Type B pancreatic cell (in vitro differentiated cells): ENCODE measurements at places on chromosomes 12 and 14.

- no peak overlapping the region for H3K4me3 ChIP-seq
- no peaks in the 10 kb centered on the region for H3K36me3 ChIP-seq
- no peaks in the 10 kb centered on the region for H3K4me1 ChIP-seq
These were observed 173.6 kb downstream of the ADAMTS20 start for GRCh38 chr12:43378448-43378847.

GRCh38 chr12:20109676-20110075, 258.7 kb upstream of the PDE3A start:
- H3K36me3 ChIP-seq = no peaks in the 10 kb centered on the region
- no peak overlapping the region for H3K4me3 ChIP-seq
- no peaks in the 10 kb centered on the region for H3K4me1 ChIP-seq
- no peak overlapping the region for H3K27ac ChIP-seq

GRCh38 chr12:54658306-54659264, 10.4 kb upstream of the DCD start:
- H3K27ac ChIP-seq = no peak overlapping the region
- peaks cover 9% of the 10 kb centered on the region for H3K4me1 ChIP-seq
- H3K27me3 ChIP-seq = peaks cover 38% of the 10 kb centered on the region
- H3K4me3 ChIP-seq = no peak overlapping the region
- no peaks in the 10 kb centered on the region for H3K36me3 ChIP-seq

DNA sequence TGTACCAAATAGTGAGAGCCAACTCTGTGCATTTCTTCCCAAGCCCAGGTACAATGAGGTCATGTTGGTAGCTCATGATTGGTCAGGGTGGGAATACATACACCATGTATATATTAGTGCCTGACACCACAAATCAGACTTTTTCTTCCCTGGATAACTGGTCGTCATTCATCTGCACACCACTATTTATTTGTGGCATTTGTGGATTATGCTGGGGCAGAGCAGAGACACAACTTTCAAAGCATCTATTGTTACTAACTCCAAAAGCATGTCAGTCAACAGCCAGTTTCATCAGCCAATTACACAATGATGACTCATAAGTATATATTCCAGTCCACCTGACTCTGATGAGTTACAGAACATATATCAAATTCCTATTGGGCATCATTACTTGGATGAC, 181.7 kb downstream of the ADAMTS20 start:
- H3K4me1 ChIP-seq = no peaks in the 10 kb centered on the region
- no peaks in the 10 kb centered on the region for H3K36me3 ChIP-seq
- H3K4me3 ChIP-seq = no peak overlapping the region
- no peak for DNase-seq
- H3K27me3 ChIP-seq = no peaks in the 10 kb centered on the region
- H3K27ac ChIP-seq = no peak overlapping the region

GRCh38 chr14:101810897-101811621, 49.5 kb downstream of the PPP2R5C start:
- H3K4me1 ChIP-seq = peaks cover 38% of the 10 kb centered on the region
- H3K27me3 ChIP-seq = no peaks in the 10 kb centered on the region
- no peak for DNase-seq
- peak overlapping the region; percentile 100 for H3K27ac ChIP-seq

- no peak for DNase-seq
- no peak overlapping the region for H3K4me3 ChIP-seq
- H3K27me3 ChIP-seq = peaks cover 8% of the 10 kb centered on the region
- no peak overlapping the region for H3K27ac ChIP-seq
These were observed 233.3 kb upstream of the SFSWAP start for GRCh38 chr12:131477613-131478012.

- no peaks in the 10 kb centered on the region for H3K27me3 ChIP-seq
- peaks cover 56% of the 10 kb centered on the region for H3K4me1 ChIP-seq
- peak overlapping the region; percentile 99 for H3K27ac ChIP-seq
- DNase-seq = peak; percentile 87
- H3K36me3 ChIP-seq = peaks cover 5% of the 10 kb centered on the region
These were observed 41.9 kb upstream of the NCOR2 start for GRCh38 chr12:124609041-124609989.

DNA sequence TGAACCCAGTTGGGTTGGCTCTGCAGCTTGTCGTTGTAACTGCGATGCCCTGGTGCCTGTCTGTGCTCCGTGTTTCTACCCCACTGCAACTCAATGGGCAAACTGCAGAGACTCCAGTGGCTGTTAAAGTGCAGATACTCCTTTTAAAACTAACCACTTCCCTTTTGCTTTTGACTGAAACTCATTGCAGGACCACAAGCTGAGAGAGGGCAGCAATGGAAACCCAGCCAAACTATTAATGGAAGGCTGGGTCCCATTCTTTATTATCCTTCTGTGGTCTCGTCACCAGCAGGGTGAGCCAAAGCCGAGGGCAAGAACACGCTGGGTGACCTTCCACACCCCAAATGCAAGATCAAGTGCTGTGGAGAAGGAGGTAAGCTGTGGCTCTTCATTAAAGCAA, 910.4 kb downstream of the VRK1 start:
- no peak overlapping the region for H3K27ac ChIP-seq
- no peaks in the 10 kb centered on the region for H3K27me3 ChIP-seq
- no peak for DNase-seq
- H3K36me3 ChIP-seq = no peaks in the 10 kb centered on the region
- no peak overlapping the region for H3K4me3 ChIP-seq

GRCh38 chr14:28867571-28867970, 101.0 kb downstream of the FOXG1 start:
- no peaks in the 10 kb centered on the region for H3K27me3 ChIP-seq
- no peak overlapping the region for H3K4me3 ChIP-seq
- H3K27ac ChIP-seq = no peak overlapping the region
- H3K4me1 ChIP-seq = no peaks in the 10 kb centered on the region
- no peak for DNase-seq

DNA sequence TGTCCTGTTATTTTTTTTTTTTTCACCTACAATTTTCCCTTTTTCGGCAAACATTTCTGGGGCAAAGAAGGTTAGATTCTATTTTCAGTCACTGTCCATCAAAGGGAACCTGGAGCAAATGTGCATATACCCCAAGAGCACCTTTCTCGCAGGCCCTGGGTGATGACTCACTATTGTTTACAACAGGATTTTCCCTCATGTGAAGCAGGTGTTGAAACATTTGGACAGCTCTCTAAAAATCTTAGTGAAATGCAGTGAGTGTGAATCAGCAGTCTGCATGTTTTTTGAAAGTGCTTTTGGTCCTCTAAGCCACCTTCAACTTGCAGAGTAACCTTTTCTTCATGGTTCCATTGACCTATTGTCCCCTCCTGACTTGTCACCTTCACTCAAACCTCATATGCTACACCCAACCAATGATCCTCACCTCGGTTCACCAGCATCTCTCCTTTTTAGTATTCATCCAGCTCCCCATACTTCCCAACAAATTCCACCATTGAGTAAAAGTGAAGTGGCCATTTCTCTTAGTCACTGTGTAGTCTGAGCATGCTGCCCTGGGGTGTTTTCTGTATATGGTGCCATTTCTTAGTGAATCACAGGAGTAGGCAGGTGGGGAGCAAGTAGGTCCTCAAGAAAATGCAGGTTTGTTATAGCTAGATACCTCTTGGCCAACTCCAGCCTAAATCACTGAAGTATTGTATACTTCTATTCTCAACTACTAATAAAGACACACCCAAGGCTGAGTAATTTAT, 260.2 kb downstream of the BMP4 start:
- H3K4me1 ChIP-seq = peaks cover 13% of the 10 kb centered on the region
- DNase-seq = no peak
- H3K36me3 ChIP-seq = no peaks in the 10 kb centered on the region
- H3K27me3 ChIP-seq = no peaks in the 10 kb centered on the region
- no peak overlapping the region for H3K27ac ChIP-seq
- no peak overlapping the region for H3K4me3 ChIP-seq

DNA sequence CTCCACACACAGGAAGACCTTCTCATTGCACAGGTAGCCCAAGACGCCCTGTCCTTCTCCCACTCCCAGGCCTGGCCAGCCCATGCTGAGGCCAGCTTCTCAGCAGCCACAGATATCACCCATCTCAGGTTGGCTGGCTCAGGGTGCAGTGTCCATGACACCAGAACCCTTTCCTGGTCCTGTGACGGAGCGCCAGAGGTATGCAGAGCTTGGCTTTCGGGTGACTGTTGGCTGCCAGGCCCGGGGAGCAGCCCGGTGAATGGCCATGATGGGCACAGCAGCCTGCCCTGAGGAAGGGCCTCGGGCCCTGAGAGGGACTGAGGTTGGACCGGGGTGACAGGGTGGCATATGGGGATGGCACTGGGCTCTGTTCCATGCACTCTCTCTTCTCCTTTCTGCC, 173.4 kb downstream of the TSPAN9 start:
- peaks cover 15% of the 10 kb centered on the region for H3K36me3 ChIP-seq
- H3K27ac ChIP-seq = peak overlapping the region; percentile 53
- H3K4me1 ChIP-seq = peaks cover 7% of the 10 kb centered on the region
- DNase-seq = no peak
- H3K4me3 ChIP-seq = no peak overlapping the region
- peaks cover 6% of the 10 kb centered on the region for H3K27me3 ChIP-seq

GRCh38 chr12:98645572-98646067, 530 bp downstream of the APAF1 start:
- peak overlapping the region; percentile 78 for H3K27ac ChIP-seq
- DNase-seq = no peak
- no peaks in the 10 kb centered on the region for H3K27me3 ChIP-seq
- H3K4me3 ChIP-seq = peak overlapping the region; percentile 96
- peaks cover 6% of the 10 kb centered on the region for H3K4me1 ChIP-seq
- peaks cover 8% of the 10 kb centered on the region for H3K36me3 ChIP-seq

DNA sequence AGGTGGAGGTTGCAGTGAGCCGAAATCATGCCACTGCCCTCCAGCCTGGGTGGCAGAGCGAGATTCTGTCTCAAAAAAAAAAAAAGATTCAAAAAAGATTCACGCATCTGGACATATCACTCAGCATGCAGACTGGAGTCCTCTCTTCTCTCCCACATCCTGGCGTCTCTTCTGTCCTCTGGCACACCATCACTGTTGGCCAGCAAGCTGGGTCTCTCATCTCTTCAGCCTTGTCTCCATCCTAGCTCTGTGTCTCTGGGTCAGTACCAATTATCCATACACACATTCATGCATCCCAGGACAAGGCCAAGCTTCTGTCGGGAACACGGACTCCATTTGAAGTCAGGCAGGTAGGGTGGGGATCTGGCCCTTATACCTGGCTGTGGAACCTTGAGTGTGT, 105.5 kb upstream of the MAP1LC3B2 start:
- no peak overlapping the region for H3K27ac ChIP-seq
- no peaks in the 10 kb centered on the region for H3K36me3 ChIP-seq
- H3K4me3 ChIP-seq = no peak overlapping the region
- H3K4me1 ChIP-seq = peaks cover 25% of the 10 kb centered on the region
- H3K27me3 ChIP-seq = no peaks in the 10 kb centered on the region
- no peak for DNase-seq

GRCh38 chr12:86772696-86773095, 516.5 kb upstream of the MGAT4C start:
- H3K36me3 ChIP-seq = no peaks in the 10 kb centered on the region
- DNase-seq = no peak
- H3K4me3 ChIP-seq = no peak overlapping the region
- H3K27ac ChIP-seq = no peak overlapping the region

DNA sequence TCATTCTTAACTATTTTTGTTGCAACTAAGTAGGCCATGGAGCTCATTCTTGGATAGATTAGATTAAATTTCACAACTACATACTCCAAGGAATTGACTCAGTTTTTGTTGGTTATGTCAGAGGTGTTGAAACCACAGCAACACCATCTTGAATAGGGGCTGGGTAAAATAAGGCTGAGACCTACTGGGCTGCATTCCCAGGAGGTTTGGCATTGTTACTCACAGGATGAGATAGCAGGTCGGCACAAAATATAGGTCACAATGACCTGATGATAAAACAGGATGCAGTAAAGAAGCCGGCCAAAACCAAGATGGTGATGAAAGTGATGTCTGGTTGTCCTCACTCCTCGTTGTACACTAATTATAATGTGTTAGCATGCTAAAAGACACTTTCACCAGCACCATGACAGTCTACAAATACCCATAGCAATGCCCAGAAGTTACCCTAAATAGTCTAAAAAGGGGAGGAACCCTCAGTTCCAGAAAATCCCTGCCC, 20.9 kb downstream of the DMAC2L start:
- peaks cover 3% of the 10 kb centered on the region for H3K36me3 ChIP-seq
- no peak for DNase-seq
- H3K4me1 ChIP-seq = peaks cover 21% of the 10 kb centered on the region
- no peak overlapping the region for H3K4me3 ChIP-seq

DNA sequence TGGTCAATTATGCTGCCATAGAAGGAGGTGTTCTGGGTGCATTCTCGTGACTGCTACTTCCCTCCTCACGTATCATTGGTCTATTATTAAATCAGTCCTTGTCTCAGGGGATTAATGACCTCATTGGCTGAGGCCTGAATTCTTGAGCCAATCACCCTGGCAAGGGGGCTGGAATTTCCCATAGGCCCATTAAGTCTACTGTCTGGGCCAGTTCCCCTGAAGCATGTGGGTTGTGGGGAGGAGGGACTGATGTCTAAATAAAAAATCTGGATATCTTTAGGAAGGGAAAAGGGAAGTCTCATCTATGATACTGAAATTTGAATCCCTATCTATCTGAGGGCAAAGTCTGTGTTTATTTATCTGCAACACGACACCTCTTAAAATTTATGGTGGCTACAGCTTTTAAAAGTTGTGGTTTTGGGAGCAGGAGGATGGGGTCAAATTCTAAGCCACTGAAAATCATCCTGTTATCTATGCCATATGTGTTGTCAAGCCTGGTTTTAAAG, 71.9 kb downstream of the DYRK2 start:
- no peaks in the 10 kb centered on the region for H3K27me3 ChIP-seq
- no peak for DNase-seq
- H3K36me3 ChIP-seq = peaks cover 3% of the 10 kb centered on the region

- DNase-seq = no peak
- no peak overlapping the region for H3K4me3 ChIP-seq
- no peak overlapping the region for H3K27ac ChIP-seq
- H3K27me3 ChIP-seq = peaks cover 6% of the 10 kb centered on the region
These were observed 165.4 kb downstream of the DERA start for GRCh38 chr12:16076557-16076956.

DNA sequence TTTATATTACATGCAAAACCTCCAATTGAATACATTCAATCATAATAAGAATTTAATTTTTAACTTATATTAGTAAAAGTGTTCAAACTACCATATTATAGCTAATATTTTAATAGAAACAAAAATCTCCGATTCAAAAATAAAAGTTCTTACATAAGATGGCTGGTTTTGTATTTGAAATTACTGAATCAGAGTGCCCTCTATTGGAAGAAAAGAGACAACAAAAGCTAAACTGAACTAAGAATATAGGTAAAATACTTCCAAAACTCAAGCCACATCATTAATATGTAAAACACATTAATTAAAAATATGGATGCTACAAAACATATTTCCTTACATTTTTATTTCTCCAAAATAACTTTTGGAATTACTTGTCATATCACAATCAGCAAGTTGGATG, 120.3 kb downstream of the GARIN6 start:
- H3K4me1 ChIP-seq = no peaks in the 10 kb centered on the region
- no peak overlapping the region for H3K27ac ChIP-seq
- no peak for DNase-seq
- H3K36me3 ChIP-seq = no peaks in the 10 kb centered on the region
- H3K4me3 ChIP-seq = no peak overlapping the region
- H3K27me3 ChIP-seq = no peaks in the 10 kb centered on the region
